ENCODE measurements at places on chromosomes 4 and X.

DNA sequence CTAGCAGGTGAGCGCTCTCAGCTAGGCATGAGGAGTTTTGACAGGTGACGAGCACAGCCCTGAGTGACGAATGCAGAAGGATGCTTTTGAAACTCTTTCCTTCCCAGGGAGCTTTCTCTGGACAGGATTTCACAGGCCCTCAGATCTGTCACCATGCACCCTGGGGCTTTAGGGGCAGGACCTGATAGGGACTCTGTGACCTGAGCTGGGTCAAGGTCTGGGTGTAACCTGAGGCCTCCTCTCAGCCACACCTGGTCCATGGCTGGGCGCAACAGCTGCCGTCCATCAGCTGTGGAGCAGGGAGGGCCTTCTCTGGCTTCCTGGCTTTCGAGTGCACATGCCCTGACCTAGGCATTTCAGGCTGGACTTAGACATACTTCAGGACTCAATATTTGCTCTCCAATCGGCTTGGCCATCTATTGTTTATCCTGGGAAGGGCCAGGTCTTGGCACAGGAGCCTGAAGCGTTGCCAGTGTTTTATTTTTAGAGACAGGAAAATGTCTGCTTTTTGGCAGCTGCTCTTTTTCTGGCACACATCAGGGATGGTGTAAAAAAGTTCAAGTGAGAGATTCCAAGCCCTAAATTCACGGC is 56.4 kb downstream of the C4orf51 start:
- peaks cover 3% of the 10 kb centered on the region for H3K4me1 ChIP-seq
- no peak overlapping the region for H3K4me3 ChIP-seq
- H3K36me3 ChIP-seq, result no peaks in the 10 kb centered on the region
- no peak overlapping the region for H3K27ac ChIP-seq

- no peaks in the 10 kb centered on the region for H3K4me1 ChIP-seq
- H3K4me3 ChIP-seq, result no peak overlapping the region
- H3K27ac ChIP-seq, result no peak overlapping the region
Measured at GRCh38 chrX:30301963-30302362, 7.2 kb downstream of the NR0B1 start.

- H3K27ac ChIP-seq, result no peak overlapping the region
- H3K4me1 ChIP-seq, result no peaks in the 10 kb centered on the region
- no peaks in the 10 kb centered on the region for H3K27me3 ChIP-seq
- H3K36me3 ChIP-seq, result no peaks in the 10 kb centered on the region
- no peak for DNase-seq
Measured at GRCh38 chr4:120812216-120812615, 110.3 kb downstream of the PRDM5 start.

DNA sequence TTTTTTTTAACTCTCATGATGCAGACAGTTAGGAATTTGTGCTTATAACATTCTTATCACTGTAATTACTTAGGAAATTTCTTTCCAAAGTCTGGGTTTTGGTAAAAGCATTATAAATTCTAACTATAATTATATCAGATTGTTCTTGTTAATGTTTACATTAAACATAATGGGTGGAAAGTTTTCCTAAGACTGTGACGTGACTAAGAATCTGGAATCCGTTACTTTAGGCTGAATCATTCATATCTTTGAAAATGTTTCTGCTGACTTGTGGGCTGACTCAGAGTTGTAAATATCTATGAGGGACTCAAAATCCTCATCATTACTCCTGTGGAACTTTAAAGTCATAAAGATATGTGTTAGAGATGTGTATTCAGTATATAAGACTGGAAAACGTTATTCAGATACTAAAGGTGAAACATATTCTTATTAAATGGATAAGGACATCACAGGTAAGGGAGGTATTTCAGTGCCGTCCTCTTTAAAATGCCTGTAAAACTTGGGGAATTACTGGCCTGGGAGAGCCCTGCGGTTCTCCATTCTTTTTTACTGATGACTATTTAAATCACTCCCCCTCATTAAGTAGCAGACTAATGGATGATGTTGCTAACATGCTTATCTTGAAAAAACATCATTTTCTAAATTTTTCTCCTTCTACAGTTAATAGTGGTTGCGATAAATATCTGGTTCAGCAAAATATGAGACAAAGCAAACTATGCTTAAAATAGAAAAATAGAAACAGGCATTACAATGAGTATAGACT is 159.0 kb downstream of the DCLK2 start:
- H3K27ac ChIP-seq, result no peak overlapping the region
- no peaks in the 10 kb centered on the region for H3K27me3 ChIP-seq
- no peak overlapping the region for H3K4me3 ChIP-seq
- no peaks in the 10 kb centered on the region for H3K4me1 ChIP-seq
- no peaks in the 10 kb centered on the region for H3K36me3 ChIP-seq
- DNase-seq, result no peak

- H3K4me1 ChIP-seq, result peaks cover 2% of the 10 kb centered on the region
- H3K27me3 ChIP-seq, result no peaks in the 10 kb centered on the region
- no peak overlapping the region for H3K27ac ChIP-seq
- H3K4me3 ChIP-seq, result no peak overlapping the region
- no peak for DNase-seq
- H3K36me3 ChIP-seq, result no peaks in the 10 kb centered on the region
Measured at GRCh38 chr4:101217353-101218031, 129.8 kb downstream of the PPP3CA start.

- no peaks in the 10 kb centered on the region for H3K36me3 ChIP-seq
- no peak overlapping the region for H3K27ac ChIP-seq
- H3K4me1 ChIP-seq, result no peaks in the 10 kb centered on the region
Measured at GRCh38 chrX:133864236-133864635, 121.2 kb downstream of the GPC3 start.
